ENCODE measurements at places on chromosomes 12 and 14.

DNA sequence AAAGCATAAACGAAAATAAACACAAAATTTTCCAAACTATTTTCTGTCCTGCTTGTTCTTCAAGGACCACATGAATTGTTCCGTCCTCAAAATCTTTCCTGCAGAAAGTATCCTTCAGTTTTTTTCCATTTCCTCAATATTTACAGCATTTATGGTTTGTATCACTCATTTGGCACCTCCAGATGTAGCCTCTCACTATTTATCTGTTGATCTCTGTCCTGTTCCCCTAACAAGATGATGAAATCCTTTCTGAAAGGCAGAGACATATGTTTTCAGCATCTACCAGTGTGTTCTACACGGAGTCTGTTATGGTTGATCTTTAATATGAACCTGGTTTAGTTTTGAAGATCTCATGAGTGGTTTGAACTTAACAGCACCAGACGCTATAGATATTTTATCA is 490.2 kb downstream of the NELL2 start:
- DNase-seq: no peak

DNA sequence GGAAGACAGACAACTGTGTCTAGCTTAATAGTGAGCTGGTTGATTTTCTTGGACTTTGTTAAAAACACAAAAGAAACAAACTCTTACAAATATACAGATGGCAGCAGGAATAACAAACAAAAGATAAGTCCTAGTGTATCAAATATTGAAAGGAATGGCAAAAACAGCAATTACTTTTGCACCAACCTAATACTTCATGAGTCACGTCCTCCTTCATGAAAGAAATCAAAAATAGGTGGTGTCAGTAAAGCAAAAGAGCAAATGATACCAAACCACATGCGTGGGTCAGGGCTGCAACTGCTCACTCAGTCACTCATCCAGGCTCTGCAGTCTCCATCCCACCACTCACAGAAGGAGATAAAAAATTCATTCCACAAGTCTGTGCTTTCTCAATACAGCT is 11.8 kb downstream of the ATG14 start:
- DNase-seq: no peak

DNA sequence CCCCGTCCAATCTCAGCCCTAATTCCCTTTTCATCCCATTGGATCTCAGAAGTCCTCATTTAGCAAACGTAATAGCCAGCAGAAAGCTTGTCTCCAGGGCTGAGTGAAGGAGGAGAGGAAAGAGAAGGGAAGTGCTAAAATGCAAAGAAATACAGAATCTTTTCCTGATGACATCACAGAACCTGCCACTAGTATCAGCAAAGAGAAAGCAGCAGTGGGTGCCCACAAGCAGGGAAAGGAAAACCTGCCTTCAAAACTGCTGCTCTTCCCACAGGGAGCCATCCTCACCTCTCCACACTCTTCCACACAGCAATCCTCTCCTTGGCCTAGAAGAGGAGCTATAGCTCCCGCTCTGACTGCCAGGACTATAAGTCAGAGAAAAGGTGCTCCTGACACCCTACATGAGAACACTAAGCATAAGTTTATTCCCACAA is 11.3 kb downstream of the MED13L start:
- no peak for DNase-seq

DNA sequence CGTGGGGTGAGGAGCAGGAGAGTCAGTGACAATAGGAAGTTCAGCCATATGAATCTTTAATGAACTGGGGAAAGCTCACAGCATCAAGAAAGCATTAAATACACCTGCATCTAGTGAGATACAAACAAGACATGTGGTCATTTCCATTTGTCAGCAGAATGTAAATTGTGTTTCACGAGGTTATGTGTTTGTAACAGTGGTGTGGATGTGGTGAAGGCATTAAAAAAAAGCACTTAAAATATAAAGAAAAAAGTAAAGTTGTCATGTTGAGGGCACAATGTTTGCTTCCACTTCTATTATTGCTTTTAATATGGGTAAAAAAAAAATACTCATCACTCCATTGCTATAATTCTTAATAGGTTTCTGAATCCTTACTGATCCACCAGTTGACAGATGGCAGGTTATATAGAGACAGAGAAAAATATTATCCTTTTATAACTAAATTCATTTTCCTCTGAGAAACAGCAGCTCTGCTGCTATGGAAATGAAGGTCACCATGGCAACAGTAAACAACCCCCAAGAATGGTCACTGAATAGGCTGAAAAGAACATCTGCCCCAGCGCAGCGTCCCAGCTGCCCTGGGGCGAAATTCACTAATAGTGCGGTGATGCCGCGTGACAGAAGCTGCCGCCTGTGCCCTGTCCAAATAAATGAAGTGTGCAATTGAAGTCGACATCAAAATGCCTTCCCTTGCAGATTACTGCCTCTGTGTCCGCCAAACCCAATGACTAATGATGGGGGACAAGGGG is 226.1 kb downstream of the FOXN3 start:
- DNase-seq: no peak

GRCh38 chr14:64788706-64789105 is 84.5 kb downstream of the PLEKHG3 start:
- no peak for DNase-seq

GRCh38 chr12:57343703-57344378 is 87.0 kb downstream of the R3HDM2 start:
- no peak for DNase-seq

DNA sequence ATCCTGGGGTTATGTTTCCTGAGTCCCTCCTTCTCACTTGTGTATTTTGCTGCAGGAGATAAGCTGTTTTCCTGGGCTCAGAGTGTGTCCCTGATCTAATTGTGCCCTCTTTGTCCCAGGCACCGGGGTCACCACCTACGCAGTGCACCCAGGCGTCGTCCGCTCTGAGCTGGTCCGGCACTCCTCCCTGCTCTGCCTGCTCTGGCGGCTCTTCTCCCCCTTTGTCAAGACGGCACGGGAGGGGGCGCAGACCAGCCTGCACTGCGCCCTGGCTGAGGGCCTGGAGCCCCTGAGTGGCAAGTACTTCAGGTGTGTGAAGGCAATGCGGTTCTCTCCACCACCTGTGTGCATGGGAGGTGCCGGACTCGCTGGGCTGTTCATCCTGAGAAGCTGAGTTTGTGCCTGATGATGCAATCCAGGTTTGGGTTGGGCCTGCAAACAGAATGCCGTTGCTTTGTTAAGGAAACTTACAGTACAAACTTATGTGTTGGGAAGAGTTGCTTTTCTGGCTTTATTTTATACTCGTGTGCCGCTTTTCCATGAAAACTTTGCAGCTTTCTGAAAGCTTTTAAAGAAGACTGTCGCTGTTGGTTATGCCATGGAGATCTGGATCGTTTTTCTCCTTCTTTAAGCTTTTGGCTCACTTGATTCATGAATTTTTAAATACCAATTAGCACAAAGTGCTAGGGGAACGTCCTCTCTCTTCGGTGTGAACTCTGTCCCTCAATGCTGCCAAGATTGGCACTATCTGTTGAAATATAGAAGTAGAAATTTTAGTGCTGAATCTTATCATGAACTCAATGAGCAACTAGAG is 27.6 kb downstream of the RDH12 start:
- no peak for DNase-seq

- DNase-seq: no peak
These were observed 789 bp upstream of the VWF start for GRCh38 chr12:6125310-6125608.

Data from NCI-H1436 treated with DMSO at 0.1 percent for 48 hours (cell line).